ENCODE measurements at places on chromosomes 2 and 18.

- no peak for DNase-seq
Measured at GRCh38 chr2:10559634-10560224, 111.6 kb upstream of the ODC1 start.

GRCh38 chr2:36528766-36529392 is 69.1 kb downstream of the FEZ2 start:
- no peak for DNase-seq

DNA sequence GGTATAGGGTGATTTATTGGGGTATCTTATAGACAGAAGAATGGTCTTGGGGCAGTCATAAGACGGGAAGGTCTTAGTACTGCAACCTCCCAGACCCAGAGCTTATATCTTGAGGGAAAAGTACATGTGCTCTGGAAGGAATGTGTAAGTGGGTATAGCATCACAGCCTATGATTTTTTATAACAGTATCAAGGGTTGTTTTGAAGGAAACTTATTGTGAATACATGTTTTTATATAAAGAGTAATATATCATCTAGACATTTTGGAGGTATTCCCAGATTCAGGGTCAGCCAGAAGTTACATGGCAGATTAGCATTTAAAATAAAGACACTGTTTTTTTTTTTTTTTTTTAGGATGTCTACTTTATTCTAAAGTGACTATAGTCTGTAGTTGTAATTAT is 47.6 kb upstream of the STON1 start:
- DNase-seq: peak; percentile 13

DNA sequence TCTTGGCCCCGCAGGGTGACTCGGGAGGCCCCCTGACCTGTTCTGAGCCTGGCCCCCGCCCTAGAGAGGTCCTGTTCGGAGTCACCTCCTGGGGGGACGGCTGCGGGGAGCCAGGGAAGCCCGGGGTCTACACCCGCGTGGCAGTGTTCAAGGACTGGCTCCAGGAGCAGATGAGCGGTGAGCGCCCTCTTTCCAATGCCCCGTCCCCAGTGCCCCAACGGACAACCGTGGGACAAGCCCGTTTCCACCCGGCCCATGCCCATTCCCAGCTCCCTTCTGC is 2.6 kb upstream of the CHRND start:
- DNase-seq: no peak

Measured in MCF 10A (cell line).